ENCODE measurements at places on chromosomes 7 and 10. TPM values are rescaled to one million over a fixed set of nuclear protein-coding genes. Genes with fewer than 3 reads are reported as not detected.

GRCh38 chr7:116142850-116143249, 67.5 kb upstream of the TES start:
- no peak for DNase-seq

Gene ZP3
- not detected for total RNA-seq

- no peak for DNase-seq
Measured at GRCh38 chr7:82444220-82444909, 788 bp upstream of the CACNA2D1 start.

- peak; percentile 7 for DNase-seq
Measured at GRCh38 chr10:129938460-129938859, 25.6 kb downstream of the EBF3 start.

Gene GCK
- 0.49 TPM for total RNA-seq
